ENCODE measurements at places on chromosomes 11 and 22.

DNA sequence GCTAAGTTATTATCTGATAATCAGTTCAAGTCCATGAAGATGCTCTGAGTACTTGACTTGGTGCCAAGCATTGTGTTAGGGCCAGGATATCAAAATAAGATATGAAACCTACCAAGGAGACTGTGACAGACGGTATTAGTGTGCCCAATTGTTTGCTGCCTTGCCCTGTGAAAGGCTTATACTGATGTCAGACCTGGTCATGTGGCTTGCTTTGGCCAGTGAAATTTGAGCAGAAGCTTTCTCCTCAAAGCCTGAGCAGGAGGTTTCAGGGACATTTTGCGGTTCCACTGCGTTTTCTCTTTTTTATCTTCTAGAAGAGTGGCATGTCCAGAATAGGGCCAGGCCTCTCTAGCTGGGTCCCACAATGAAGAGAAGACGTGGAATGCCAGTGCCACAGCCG lies 15.8 kb upstream of the PKNOX2 start:
- no peak for DNase-seq

- DNase-seq, result peak; percentile 70
These were observed 25.8 kb downstream of the KCNC1 start for GRCh38 chr11:17760102-17761029.

DNA sequence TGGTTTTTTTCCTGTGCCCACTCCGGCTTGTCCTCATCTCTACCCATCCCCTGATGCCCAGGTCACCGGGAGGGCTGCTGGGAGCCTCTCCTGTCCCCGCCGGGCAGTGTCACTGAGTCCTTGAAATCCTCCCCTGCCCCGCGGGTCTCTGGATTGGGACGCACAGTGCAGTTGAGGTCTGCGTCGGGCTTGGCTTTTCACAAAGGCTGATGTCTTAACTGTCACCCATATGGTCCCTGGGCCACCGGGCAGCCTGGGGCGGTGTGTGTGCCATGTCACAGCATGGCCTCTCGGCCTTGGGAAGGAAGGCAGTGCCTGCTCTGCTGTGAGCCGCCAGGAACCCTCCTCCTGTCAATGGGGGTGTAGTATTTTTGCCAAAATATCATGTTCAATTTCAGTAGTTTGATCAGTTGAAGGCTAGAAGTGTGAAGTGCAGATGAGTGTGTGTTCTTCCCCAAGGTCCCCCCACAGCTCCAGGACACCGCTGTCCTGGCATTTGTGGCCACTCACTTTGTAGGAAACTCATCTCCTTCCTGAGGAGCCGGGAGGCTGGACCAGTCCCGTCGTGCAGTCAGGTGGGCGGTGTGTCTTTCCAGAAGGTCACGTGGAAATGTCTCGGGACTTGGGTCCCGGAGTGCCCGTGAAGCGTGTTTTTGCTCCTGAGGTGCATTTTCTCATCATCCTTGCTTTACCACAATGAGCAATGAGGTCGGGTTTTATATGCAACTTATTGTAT lies 37.6 kb downstream of the CTTN start:
- no peak for DNase-seq

GRCh38 chr11:126146454-126147192 lies 64.8 kb downstream of the RPUSD4 start:
- peak; percentile 34 for DNase-seq

GRCh38 chr11:118673361-118674081 lies 5.9 kb downstream of the TREH start:
- DNase-seq, result no peak

- DNase-seq, result no peak
These were observed 31.3 kb upstream of the WNT7B start for GRCh38 chr22:46008291-46008690.

- no peak for DNase-seq
These were observed 12.2 kb downstream of the FADS3 start for GRCh38 chr11:61879152-61879551.

Data from GM12891 (cell line).